ENCODE measurements at places on chromosomes 5 and 9.

- DNase-seq, result peak; percentile 29
Observed at GRCh38 chr5:174910245-174910737, 185.9 kb downstream of the MSX2 start.

- DNase-seq, result no peak
Observed at GRCh38 chr5:60809891-60810425, 34.1 kb downstream of the ELOVL7 start.

DNA sequence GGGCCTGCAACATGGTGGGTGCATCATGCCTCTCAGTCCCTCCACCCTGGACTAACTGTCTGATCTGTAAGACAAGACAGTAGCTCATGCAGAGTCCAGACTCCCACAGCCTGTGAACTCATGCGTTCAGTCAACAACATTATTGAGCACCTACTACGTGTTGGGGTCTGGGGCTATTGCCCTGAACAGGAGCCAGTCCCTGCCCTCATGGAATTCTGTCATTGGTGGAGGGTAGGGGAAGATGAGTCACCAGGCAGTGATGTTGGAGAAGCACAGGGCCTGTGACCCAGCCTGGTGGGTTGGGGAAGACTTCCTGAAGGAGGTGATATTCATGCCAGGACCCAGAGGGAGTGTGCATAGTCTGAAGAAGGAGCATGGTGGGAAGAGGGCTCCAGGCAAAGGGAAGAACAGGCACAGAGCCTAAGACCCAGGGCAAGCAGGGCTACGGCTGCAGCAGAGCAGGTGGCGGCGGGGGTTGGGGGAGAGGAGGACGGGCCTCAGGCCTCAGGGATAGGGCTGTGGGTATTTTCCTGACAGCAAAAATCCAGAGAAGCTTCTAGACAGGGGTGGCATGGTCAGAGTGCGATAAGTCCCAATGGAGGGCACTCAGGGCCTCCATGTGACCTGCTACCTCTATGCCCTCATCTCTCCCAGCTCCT lies 26.7 kb upstream of the PSD2 start:
- no peak for DNase-seq

DNA sequence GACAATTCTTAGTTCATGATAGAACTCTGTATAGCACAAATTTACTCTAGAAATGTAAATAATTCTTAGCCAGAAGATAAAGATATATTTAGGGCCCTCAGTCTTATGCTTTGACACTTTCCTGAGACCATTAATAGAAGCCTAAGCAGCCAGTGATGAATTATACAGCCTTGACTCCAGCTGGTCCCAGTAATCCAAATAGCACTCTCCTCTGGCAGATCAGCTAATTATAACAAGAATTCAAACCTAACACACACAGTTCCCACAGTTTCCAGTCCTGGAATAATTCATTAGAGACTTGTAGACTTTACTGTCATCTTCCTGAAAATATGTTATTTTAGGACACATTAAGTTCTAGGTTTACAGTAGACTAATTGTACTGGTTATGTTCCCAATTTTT lies 50.4 kb downstream of the SHOC1 start:
- no peak for DNase-seq

DNA sequence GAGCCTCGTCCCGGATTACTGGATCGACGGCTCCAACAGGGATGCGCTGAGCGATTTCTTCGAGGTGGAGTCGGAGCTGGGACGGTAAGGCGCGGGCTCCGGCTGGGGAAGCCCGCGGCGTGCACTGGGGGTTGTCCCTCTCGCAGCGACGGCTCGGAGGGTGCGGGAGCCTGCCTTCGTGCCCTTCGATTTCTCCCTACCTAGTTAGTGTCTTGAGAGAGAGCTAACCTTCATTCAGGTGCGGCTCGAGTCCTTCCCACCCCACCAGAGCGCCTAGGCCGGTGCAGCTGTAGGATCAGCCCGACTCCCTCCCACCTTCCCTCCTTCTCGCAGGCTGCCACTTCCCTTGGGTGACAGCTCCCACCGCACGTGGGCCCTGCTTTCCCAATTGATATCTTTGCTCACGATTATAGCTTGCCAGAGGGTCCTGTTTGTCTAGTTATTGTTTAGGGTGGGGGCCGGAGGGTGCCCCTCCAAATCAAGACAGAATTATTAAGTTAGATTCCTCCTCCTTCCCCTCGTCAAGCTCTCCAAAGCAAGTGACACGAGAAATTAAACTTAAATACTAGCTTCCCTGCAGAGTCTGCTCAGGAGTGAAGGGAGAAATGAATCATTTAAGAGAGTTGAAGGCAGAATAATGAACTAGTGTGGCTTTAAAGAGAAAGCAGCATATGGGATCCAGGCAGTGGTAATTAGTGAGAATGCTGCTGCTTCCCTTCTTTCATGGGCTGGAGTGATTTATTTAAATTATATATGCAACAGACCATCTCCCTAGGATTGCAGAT lies 569 bp downstream of the CAMK4 start:
- DNase-seq, result peak; percentile 36

- DNase-seq, result peak; percentile 82
Observed at GRCh38 chr5:172274951-172275753, 8.4 kb downstream of the UBTD2 start.

- no peak for DNase-seq
Observed at GRCh38 chr9:27548055-27548741, 18.6 kb upstream of the MOB3B start.

DNA sequence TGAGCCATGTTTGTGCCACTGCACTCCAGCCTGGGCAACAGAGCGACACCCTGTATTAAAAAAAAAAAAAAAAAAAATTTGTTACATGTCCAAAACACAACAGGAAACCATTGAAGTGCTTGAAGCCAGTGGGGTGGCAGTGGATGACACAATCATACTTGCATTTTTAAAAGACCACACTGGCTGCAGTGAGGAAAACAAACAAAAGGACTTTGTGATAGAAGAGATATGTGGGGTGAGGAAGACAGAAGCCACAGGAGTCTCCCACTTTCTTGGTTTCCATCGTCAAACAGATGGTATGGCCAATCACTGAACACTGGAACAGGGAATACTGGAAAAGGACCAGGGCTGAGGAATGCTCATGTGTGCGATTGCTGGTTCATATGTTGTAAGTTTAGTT lies 20.9 kb upstream of the COMMD10 start:
- DNase-seq, result no peak

GRCh38 chr5:54457094-54457862 lies 1.8 kb downstream of the HSPB3 start:
- no peak for DNase-seq

- no peak for DNase-seq
Observed at GRCh38 chr5:159091065-159091464, 8.7 kb downstream of the EBF1 start.

DNA sequence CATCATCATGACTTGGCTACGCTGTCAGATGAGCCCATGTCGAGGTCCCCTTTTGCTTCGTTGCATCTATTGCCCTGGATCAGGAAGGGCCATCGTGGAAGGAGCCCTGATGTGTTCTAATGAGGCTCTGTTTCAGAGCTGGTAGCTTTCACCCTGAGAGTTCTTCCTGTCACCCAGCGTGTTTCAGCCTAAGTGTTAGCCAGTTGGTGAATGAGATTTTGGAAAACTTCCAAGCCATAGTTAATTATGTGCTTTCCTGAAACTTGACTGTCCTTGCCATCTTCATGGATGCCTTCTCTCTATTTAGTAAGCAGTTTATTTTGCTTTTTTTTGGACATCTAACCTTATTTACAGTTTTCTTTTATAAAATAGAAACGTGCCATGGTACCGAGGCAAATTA lies 1695.4 kb upstream of the WWC1 start:
- DNase-seq, result no peak

GRCh38 chr5:168683247-168683926 lies 104.2 kb upstream of the PANK3 start:
- DNase-seq, result peak; percentile 24

Measured in stimulated activated CD4-positive, alpha-beta T cell treated with anti-CD3 and anti-CD28 coated beads, Interleukin-4, amount 100 ng/mL, for 4 hours (primary cell).